Mesothelial cell of epicardium (in vitro differentiated cells): ENCODE measurements at places on chromosomes 11 and 22.

- DNase-seq: no peak
These were observed 90.2 kb downstream of the PLEKHA7 start for GRCh38 chr11:16923987-16924386.

DNA sequence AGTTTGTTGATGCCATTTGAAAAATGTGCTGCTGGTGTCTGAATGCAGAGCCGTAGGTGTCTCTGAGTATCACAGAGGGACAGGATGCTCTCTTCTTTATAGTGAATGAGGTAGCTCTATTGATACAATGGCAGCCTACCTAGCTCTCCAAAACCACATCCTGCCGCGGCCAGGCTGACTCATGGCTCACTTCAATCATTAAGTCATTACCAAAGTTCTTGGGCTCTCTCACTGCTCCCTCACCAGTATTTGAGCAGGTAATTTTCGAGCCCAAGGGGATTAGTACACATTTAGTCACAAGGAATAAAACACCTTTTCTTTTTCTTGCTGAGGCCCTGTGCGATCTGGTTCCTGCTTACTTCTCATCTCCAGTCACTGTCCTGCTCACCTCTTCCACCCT is 509.0 kb upstream of the LARGE1 start:
- DNase-seq: no peak

DNA sequence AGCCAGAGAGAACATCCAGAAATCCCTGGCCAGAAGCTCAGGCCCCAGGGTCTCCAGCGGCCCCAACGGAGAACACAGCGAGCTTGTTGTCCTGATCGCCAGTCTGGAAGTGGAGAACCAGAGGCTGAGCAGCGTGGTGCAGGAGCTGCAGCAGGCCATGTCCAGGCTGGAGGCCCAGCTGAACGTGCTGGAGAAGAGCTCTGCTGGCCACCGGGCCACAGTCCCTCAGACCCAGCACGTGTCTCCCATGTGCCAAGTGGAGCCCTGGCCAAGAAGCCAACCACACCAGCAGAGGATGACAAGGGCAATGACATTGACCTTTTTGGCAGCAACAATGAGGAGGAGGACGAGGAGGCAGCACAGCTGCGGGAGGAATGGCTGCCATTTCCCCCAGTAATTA is 20.6 kb upstream of the SCGB1D1 start:
- no peak for DNase-seq

GRCh38 chr11:130612291-130612851 is 163.9 kb downstream of the ADAMTS15 start:
- DNase-seq: no peak

GRCh38 chr11:100776212-100776896 is 89.3 kb downstream of the ARHGAP42 start:
- no peak for DNase-seq

DNA sequence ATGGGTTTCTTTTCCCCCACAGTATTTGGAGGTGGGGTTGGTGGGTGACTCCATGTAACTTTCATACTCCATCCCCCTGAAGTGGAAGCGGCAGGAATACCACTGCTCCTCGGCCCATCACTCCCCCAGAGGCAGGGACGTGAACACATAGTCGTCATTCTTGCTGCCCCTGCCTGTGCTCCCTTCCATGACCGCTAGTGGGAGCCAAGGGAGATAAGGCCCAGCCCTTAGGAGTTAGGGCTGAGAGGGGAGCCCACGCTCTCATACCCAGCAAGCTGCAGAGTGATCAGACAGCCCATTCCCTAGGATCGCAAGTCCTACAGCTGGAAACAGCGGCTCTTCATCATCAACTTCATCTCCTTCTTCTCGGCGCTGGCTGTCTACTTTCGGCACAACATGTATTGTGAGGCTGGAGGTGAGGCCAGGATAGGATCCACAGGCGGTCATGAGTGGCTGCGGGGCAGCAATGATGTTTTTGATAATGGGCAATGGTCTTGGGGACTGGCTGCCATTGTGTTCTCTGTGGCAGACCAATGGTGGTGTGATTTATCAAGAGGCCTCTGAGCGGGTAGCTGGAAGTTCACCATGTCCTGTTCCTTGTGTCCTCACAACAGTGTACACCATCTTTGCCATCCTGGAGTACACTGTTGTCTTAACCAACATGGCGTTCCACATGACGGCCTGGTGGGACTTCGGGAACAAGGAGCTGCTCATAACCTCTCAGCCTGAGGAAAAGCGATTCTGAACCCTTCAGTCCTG is 15.9 kb downstream of the RHOG start:
- no peak for DNase-seq

GRCh38 chr11:86509588-86509974 is 134.9 kb downstream of the CCDC81 start:
- DNase-seq: no peak

DNA sequence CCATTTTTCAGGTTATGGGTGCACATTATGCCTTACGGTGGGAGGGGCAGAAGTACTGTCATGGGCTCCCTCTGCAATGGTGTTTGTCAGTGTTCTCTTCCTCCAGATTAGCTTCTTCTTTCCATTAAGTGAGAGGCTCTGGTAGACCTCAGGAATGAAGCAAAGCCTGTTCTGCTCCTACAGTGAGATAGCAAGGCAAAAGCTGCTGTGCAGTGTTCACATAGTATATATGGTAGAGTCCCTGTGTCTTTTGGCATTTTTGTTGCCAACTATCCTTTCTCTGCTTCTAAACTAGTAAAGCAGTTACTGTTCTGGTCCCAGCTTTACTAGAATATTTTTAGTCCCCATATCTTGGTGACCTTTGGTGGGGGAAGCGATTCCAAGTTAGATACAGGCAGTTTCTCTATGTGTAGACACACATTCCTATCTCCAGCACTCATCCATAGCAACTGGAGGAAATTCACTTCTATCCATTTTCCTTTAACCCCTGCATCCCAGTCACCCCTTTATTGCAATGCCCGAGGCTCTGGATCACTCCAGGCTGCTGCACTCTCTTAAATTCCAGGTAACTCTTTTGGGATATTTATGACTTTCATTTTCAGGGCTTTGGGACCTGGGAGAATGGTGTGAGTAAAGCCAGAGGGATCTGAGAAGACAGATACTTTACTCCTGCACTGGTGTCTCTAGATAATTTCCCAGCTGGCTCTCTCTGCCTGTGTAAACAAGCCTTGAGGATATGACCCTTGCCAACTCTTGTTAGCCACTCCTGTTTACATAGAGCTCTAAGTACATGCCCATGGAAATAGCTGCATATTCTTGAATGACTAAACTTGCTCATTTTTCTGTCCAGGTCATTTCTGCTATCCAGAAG is 3.9 kb upstream of the TRIM34 start:
- no peak for DNase-seq

GRCh38 chr11:21464601-21465193 is 728.2 kb upstream of the ANO5 start:
- DNase-seq: no peak

DNA sequence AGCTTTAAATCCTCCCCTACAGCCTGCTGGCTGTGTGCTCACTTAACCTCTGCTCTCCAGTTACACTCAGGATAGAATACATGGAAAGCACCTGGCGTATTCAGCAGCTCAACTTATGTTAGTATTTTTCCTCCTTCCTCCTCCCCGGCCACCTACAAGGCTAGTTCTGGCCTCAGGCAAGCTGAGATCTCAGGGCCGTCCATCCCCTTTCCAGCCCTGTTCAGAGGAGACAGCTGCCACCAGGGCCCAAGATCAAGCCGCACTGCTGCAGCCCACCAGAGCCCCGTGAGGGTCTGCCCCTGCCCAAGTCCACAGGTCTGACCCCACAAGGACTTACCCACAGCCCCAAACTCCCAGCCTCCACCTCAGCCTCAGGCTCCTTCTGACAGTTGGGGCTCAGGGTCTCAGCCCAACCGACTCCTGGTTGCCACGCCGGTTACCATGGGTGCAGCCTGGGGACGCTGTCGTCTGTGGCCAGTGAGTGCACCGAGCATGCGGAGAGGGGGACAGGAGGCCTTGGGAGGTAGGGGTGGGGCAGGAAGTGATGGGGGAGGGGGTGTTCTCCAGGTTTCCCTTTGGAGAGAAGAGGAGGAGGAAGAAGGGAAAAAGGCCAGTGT is at the start of gene C11orf16:
Gene C11orf16 (minus strand): TSS at position 384 of the 617 bp plus-strand sequence. CDS start 639 bp downstream, outside the sequence.
- no peak for DNase-seq

DNA sequence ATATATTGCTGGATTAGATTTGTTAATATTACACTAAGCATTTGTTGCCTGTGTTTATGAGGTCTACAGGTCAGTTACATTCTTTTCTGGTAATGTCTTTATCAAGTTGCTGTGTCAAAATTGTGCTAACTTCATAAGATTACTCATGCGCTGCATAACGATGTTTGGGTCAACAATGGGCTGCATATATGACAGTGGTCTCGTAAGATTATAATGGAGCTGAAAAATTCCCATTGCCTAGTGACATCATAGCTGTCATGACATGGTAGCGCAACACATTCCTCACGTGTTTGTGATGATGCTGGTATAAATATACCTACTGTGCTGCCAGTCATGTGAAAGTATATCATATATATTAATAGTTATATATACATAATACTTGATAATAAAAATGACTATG is 34.2 kb downstream of the POLD3 start:
- no peak for DNase-seq

DNA sequence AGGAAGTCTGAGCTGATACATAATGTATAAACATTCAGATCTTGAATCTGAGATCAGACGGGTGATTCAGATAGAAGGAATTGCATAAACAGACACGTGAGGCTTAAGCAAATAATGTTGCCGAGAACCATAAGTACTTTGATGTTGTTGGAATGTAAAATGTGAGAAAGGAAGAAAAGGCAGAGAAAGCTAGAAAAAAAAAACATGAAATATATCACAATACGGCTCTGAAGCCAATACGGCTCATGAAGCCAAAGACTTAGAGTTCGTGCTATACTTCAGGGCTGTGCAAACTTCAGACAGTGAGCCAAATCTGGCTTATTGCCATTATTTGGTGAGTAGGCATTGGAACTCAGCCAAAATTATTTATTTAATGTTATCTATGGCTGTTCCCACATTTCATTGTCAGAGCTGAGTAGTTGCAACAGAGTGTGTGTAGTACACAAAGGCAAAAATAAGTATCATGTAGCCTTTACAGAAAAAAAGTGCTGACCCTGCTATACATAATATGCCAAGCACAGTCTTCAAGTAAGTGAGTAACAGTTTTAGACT is 673.3 kb downstream of the CNTN5 start:
- no peak for DNase-seq

GRCh38 chr11:78214331-78215194 is 25.8 kb downstream of the USP35 start:
- DNase-seq: no peak

- no peak for DNase-seq
These were observed 90.4 kb upstream of the PDGFD start for GRCh38 chr11:104254347-104254746.

- no peak for DNase-seq
These were observed 22.8 kb downstream of the CASP5 start for GRCh38 chr11:105000167-105000566.

GRCh38 chr11:20156280-20156875 is 3.9 kb downstream of the DBX1 start:
- no peak for DNase-seq

GRCh38 chr11:126704096-126704495 is 296.5 kb downstream of the KIRREL3 start:
- no peak for DNase-seq

DNA sequence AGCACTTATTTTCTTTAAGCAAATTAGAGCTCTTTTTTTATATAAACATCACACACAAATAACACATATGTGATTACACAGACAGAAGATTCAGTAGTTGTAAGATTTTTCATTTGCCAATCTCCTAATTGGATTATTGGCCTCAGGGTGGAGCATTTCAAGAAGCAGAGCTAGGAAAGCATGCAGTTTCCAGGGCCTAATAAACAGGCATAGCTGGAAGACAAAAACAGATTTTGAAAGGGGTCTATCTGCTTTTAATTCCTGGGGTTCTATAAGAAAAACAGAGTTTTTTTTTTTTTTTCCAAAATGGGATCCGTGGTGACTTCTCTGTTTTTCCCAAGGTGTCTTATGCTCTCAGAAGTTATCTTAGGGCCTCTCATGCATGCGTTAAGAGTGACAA is 7.6 kb upstream of the FOLR3 start:
- no peak for DNase-seq

DNA sequence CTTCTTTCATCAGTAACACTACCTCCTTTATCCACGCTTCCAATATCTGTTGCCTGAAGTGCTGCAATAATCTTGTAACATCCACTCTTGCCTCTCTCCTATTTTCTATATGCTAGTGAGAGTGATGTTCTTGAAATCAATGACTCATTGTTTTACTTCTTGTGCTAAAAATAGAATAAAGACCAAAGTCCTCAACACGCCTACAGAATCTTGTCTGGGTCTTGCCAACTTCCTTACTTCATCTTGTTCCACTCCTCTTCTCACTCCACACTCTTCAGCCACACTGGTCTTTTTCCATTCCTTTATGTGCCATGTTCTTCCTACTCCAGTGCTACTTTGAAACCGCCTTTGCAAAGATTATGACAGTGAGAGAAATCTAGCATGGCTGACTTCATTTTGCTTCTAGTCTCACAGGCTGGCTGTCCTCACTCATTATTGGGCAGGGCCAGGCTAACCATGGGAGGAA is 136.4 kb downstream of the CCDC81 start:
- no peak for DNase-seq

- DNase-seq: no peak
These were observed 66.6 kb upstream of the CECR2 start for GRCh38 chr22:17302616-17303015.

GRCh38 chr11:45161252-45162063 is 15.0 kb downstream of the PRDM11 start:
- no peak for DNase-seq

DNA sequence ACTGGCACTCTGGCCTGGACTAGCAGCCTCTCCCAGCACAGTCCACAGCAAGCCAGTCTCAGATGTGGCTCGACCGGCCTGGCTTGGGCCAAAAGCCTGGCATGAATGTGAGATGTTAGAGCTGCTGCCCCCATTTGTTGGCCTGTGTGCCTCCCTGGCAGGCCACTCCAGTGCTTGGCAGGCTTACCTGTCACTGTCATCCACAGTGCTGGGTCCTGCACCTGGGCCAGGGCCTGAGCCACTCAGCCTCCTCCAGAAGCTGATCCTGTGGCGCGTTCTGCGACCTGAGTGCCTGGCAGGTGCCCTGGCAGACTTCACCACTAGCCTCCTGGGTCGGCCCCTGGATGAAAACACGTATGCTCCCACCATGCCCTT is 36.1 kb downstream of the RRP8 start:
- no peak for DNase-seq

GRCh38 chr22:29291215-29291614 is 15.2 kb upstream of the GAS2L1 start:
- no peak for DNase-seq

DNA sequence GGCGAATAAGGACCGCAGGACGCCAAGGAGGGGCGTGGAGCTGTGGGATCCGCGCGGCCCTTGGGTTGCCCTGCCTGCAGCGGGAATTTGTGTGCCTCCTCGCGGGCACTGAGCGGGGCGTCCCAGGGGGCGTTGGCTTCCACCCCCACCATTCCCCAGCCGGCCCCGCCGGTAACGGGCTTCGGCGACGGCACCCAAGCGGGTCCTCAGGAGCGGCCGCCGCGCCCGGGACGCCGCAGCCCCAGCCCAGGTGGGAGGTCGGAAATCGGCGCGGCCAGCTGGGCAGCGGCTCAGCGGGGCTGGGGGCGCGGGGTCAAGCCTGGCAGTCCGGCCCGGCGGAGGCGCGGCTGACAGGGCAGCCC is 320 bp downstream of the CLTCL1 start:
- peak; percentile 56 for DNase-seq
